ENCODE measurements at places on chromosomes 5 and 9.

DNA sequence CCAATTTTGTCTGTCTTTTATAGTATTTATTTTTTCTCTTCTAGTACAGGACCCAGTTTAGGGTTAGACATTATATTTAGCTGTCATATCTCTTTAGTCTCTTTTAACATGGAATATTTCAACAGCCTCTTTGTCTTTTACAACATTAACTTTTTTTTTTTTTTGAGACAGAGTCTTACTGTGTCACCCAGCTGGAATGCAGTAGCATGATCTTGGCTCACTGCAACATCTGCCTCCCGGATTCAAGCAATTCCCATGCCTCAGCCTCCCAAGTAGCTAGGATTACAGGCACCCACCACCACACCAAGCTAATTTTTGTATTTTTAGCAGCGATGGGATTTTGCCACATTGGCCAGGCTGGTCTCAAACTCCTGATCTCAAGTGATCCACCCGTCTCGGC lies 90.1 kb downstream of the ADAMTS6 start:
- no peak for DNase-seq

DNA sequence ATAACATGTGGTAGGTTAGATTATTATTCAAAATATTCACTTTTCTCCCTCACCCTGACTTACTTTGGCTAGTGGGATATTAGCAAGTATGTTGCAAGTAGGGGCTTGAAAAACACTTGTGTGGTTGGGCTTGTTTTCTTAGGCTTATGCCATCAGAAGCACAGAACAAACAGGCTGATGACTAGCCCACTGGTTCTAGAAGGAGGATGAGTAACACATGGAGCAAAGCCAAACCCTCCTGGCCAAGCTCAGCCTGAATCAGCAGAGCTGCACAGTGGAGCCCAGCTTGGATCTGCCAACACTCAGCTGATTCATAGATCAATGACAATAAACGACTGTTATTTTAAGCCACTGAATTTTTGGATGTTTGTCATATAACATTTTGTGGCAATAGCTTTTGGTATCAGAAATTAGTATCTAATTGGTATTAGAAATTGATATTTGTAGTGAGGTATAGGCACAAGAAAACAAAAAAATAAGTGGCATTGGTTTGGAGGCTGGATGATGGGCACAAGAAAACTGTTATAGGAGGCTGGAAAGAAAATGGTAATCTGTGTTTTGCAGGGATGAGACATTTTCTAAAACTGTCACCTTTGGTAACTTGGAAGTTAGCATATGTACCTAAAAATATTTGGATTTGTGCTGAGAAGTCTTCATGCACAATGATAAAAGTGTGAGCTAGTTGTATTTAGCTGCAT lies 46.1 kb upstream of the ZBED3 start:
- DNase-seq: peak; percentile 89

DNA sequence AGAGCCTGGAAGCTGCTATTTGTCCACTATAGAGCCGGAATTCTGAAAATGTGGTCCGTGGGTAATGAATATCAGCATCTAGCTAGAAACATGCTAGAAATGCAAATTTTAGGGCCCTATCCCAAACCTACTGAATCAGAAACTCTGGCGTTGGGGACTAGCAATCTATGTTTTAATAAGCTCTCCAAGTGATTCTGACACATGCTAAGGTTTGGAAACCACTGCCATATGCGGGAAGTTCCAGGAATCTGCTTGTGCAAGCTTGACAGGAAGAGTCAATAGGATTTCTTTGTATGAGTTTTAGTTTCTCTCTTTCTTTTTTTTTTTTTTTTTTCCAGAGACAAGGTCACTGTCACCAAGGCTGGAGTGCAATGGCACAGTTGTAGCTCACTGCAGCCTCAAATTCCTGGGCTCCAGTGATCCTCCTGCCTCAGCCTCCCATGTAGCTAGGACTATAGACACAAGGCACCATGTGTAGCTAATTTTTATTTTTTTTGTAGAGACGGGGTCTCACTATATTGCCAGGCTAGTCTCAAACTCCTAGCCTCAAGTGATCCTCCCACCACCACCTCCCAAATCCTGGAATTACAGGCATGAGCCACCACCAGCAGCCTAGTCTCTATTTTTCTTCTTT lies 26.4 kb upstream of the CARNMT1 start:
- peak; percentile 58 for DNase-seq

DNA sequence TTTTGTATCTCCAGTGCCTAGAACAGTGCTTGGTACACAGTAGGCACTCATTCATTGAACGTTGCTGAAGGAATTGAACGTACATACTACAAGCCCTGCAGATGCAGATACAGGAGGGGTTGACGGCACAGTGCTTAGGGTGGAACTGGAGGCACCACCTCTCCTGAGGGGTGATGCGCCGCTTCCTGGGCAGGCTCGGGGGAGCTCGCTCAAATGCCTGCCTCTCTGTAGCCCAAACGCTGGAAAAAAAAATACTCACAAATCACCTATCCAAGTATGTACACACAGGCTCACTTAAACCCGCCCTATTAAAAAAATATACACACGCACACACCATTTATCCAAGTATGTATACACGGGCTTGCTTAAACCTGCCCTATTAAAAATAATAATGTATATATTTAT lies 536 bp upstream of the COMMD10 start:
- no peak for DNase-seq

DNA sequence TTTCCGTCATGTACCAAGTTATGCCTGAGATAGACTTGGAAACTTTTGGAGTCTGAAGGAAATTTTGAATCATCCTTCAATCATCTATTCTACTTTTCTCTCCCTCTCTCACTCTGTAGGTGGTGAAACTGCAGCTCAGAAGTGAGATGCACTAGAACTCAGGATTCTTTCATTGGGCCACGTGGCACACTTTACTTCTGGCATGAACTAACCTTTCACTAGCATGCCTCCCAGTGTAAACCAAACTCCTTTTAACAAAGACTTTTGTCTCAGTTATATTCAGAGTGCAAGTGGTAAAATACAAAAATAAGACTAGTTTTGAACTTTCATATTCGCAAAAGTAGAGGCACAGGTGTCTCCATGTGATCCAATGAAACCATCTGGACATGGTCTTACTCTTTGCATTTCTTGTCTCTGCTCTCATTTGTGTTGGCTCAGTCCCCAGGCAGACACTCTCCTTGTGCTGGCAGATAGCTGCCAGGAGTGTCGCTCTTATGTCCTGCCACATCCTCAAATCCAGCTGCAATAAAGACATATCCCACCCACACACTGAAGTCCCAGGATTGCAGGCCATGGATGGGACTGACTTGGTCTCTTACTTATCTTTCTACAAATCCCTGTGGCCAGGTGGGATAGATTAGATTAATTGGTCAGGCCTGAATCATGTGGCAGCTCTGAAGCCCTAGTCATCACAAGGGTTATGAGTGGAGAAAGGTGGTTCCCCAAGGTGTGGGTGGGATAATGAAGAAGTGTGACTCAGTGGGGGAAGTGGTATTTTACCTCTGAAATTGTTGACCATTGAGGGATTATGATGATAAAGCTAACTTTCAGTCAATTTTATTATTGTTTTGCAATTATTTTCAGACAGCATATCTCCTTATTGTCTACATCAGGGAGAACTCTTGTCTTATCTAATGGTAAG lies 267.5 kb downstream of the GABRB2 start:
- DNase-seq: no peak

- DNase-seq: no peak
These were observed 38.9 kb downstream of the SERINC5 start for GRCh38 chr5:80216753-80217596.

- DNase-seq: no peak
These were observed 577 bp upstream of the CCDC112 start for GRCh38 chr5:115297031-115297430.

GRCh38 chr9:10594482-10594881 lies 18.3 kb downstream of the PTPRD start:
- DNase-seq: no peak

DNA sequence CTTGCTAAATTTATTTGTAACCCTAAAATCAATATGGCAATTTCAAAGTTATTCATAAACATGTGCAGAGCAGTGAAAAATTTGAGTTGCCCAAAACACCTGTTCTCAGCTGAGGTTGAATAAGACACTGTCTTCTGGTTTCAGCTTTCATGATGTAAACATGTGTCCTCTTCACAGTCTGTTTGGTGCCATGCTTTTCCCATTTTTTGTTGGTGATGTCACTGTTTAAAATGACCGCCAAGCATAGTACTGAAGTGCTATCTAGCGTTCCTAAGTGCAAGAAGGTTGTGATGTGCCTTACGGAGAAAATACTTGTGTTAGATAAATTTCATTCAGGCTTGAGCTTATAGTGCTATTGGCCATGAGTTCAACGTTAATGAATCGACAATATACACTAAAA lies 580.8 kb downstream of the ACTL7B start:
- DNase-seq: no peak

GRCh38 chr5:45507178-45507577 lies 189.0 kb downstream of the HCN1 start:
- DNase-seq: no peak

DNA sequence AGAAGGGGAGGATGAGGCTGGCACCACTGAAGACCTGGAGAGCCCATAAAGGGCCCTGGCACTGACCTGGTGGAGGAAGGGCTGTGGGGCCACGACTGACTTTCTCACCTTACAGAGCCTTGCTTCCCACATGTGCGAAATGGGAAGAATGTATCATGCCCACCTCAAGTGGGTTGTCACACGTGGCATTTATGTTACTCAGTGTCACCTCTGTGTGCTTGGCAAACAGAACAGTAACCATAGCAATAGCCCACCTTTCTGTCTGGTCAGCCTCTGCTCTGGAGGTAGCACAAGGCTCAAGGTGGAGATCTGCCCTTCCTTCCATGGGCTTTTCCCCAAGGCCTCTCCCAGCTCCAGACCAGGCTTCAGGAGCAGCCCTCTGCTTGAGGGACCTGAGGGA lies 16.7 kb downstream of the TCF7 start:
- DNase-seq: no peak

DNA sequence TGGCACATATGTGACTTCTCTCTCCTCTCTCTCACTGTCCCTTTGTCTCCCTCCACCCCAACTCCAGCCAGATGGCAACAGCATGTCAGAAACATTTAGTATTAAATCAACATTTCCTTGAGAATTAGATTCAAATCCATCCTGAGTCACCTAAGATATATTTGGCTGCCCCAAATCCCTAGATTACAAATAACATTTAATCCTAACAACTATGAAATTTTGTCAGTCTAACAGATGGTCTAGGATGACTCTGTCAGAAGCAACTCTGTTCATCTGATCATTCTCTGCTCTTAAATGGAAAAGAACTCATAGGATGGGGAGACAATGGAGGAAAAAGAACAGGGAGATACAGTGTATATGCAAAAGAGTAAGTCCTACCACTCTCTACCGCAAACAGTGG lies 201.2 kb downstream of the TSSK1B start:
- no peak for DNase-seq

GRCh38 chr5:167684251-167684650 lies 607.2 kb upstream of the WWC1 start:
- no peak for DNase-seq

All from AG04449 (cell line).